T follicular helper cell (primary cell): ENCODE measurements at places on chromosomes 5 and 9.

DNA sequence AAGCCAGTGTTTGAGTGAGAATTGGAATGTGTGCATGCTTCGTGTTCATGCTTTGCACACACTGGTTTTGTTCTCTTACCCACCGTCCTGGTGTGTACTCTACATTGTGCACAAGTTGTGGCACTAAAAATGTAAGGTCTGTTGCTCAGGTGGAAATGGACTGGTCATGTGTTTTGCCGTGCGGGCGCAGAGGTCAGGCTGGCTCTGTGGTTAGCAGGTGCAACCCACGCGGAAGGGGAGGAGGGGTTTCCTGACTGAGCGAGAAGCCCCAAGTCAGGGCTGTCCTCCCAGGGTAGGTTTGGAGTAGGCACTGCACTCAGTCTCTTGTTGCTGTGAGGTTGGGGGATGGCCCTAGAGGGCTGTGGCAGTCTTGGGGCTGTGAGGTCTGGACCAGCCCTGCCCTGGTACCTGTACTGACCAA is 86.6 kb downstream of the EHMT1 start:
- no peak for DNase-seq

GRCh38 chr5:73273379-73274050 is 100.5 kb downstream of the TMEM174 start:
- no peak for DNase-seq

DNA sequence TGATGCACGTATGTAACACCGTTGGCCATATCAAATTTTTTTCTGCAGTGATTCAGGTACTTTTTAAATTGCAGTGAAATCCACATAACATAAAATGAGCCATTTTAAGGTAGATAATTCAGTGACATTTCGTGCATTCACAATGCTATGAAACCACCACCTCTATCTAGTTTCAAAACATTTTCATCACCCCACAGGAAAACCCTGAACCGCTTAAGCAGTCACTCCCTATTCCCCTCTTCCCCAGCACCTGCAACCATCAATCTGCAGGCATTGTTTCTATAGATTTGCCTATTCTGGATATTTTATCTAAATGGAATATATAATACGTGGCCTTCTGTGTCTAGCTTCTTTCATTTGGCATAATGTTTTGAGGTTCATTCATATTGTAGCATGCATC is 79.2 kb downstream of the BOD1 start:
- no peak for DNase-seq

DNA sequence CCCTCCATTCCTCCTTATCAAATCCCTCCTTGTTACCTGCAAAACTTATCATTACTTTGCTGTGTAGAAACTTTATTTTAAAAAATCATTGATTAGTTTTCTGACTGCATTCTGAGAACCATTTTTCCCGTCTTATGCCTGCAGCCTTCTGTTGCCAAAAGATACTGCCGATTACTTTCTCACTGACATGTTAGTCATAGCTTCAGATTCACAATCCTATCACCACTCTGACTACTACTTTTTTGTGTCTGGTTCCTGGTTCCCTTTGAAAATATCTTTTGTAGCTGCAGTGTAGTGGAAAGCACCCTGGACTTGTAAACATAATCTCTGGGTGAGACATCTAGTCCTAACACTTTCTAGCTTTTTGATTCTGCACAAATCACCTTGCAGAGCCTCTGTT is 71.7 kb downstream of the NR2F1 start:
- DNase-seq, result no peak

- DNase-seq, result no peak
Measured at GRCh38 chr9:7210854-7211637, 453.3 kb downstream of the KDM4C start.

DNA sequence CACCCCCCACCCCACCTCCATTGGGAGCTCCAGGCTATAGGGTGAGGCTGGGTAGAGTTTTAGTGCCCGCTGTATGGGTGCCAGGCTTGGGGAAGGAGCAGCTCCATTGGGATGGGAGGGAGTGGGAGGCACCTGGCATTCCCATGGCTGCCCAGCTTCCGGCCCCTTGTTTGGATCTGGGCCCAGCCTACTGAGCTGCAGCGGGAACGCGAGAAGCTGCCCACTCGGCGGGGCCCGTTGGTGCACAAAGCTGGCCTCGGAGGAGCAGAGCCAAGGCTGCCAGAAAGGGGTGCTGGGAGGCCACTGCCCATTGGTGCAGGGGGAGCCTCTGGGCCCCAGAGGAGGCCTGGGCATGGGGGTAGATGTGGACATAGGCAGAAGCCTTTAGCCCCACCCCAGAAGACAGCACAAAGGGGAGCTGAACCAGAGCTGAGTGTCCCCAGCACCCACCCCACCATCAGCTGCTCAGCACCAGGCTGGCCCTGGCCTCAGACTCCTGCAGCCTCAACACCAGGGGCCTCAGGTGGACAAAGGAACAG is 4.4 kb downstream of the LCN9 start:
- DNase-seq, result no peak

DNA sequence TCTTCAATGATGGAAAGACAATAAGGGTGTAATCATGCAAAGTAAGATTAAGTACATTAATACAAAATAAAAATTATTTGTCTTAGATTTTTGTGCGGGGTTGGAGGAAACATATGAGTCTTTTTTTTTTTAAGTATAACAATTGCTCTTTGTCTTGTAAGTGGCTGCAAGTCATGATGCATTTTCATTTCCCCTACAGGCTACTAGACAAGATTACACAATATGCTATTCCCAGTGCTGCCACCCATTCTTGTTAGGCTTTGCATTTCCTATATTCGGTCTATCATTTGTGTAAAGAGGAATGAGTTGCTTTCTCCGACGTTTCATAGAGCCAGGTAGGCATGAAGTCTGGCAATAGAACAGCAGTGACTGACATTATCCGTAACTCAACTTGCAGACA is 294.2 kb upstream of the CYLC2 start:
- no peak for DNase-seq

GRCh38 chr9:86924206-86924605 is 23.1 kb downstream of the GAS1 start:
- no peak for DNase-seq

DNA sequence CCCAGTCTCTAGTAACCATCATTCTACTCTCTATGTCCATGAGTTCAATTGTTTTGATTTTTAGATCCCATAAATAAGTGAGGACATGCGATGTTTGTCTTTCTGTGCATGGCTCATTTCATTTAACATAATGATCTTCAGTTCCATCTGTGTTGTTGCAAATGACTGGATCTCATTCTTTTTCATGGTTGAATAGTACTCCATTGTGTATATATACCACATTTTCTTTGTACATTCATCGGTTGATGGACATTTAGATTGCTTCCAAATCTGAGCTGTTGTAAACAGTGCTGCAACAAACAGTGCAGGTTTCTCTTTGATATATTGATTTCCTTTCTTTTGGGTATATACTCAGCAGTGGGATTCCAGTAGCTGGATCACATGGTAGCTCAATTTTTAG is 46.4 kb downstream of the S100Z start:
- no peak for DNase-seq

GRCh38 chr9:126777733-126778132 is 27.1 kb upstream of the ZBTB43 start:
- DNase-seq, result no peak

DNA sequence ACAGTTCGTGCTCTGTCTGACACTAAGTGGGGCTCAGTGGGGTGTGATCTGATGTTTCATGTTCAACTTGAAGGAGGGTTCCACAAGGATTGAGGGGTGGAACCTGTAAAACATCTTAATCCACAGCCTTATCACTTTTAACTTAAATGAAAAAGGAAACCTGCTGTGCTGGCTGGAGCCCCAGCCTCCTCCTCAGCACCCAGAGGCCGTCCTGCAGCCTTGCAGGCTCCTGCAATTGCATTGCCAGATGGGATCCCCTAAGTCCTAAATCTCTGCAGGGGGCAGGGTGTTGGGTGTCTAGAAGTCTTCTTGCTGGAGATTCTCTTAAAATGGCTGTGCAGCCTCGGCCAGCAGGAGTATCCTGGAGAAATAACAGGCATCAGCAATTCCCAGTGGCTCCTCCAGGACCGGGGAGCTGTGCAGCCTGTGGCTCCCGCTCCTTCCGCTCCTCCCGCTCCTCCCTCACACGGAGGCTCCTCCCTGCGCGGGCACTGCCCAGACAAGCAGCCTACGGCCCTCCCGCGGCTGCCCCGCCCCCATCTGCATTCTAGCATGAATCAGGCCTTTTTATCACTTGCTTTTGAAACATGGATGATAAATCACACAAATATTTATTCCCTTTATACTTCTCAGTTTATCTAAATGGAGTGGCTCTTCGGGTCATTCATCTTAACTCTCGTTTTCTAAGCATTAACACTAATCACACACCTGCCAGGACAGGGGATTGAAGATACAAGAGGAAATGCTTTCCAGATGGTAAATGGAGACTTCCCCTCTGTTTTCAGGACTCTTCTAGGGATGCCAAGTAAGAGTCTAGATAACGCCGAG is 131.0 kb downstream of the ADAMTS16 start:
- DNase-seq, result no peak

DNA sequence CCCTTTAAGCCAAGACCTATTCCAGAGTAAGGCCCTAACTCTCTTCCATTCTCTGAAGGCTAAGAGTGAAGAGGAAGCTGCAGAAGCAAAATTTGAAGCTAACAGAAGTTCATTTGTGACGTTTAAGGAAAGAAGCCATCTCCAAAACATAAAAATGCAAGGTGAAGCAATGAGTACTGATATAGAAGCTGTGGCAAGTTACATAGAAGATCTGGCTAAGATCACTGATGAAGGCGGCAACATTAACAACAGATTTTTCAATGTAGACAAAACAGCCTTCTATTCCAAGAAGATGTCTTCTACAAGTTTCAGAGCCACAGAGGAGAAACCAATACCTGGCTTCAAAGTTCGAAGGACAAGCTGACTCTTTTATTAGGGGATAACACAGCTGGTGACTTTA is 1143.4 kb downstream of the CDH12 start:
- DNase-seq, result no peak

DNA sequence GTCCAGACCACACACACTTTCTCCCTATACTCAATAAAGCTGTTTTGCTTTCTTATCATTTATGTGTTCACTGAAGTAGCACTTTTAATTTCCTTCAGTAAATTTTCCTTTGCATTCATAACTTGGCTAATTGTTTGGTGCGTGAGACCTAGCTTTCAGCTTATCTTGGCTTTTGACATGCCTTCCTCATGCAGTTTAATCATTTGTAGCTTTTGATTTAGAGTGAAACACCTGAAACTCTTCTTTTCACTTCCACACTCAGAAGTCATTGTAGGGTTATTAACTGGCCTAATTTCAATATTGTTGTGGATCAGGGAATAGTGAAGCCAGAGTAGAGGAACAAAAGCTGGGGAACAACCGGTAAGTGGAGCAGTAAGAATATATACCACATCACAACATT is 114.7 kb downstream of the ST8SIA4 start:
- no peak for DNase-seq

DNA sequence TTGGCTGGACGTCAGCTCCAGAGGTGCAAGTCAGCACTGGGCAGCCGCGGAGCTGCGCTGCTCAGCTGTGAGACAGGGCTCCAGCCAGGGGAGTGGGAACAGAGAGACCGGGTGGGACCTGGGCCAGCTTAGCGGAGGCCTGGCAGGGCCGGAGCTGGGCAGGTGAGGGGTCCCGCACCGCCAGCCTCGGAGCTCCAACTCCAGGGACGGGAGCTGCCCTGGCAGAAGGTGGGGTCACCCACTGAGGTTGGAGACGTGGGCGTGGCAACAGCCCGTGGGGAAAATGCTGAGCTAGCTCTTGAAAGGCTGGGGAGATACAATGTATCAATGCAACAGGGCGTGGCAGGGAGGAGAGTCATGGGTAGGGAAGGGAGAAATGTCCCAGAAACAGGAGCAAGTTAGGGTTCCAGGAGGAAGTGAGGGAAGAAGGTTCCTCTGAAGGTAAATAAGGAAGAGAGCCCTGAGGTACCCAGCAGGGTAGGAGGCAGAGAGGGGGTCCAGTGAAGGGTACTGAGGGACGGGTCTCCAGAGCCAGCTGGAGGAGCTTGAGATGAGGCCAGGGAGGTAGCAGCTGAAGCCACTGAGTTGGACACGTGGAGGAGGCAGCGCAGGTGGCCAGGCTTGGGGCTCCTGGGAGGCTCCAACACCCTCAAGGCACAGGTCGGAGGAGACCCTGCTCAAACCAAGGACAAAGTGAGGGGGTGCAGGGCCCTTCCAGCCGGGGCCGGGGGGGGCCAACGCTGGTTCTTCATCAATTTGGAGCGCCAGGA is 736 bp upstream of the NKD2 start:
- DNase-seq, result no peak

DNA sequence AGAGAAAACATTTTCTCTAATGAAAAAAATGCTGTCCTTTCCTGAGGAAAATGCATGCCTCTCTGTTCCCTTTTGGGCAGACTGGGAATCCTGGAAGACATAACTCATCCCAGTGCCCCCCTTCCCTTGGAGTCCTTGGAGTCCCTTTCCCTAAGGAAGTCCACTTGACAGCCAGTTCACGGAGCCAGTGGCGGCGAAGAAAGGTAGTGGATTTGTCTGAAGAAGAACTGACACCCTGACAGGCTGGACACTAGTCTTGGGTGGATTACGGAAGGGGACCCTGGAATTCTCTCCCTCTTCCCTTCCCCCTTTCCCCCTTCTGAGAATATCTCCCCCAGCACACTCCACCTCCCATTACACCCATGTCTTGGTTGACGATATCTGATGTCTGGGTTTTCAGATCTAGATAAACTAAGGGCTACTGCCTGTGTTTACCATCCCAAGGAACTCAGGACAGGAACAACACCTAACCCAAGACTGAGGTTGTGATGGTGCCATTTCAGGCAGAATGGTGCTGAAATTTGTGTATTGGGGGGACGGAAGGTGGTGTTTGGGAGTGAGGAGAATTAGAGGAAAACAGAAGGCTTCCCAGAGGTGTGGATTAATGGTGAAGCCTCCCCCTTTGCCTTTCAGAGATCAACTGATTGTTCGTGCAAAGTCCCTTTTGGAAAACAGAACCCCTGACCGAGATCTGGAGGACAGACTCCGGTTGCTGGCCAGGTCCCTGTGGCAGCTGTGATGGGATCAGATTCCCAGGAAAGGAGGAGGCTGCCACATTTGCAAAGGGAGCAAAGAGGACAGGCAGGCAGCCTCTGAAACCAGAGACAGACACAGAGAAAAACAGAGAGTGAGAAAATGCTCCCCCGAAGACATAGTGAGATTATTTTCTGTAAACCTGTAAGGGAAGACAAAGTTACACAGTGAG is 704 bp downstream of the SPARC start:
- no peak for DNase-seq
